ENCODE measurements at places on chromosomes 2 and 18.

- DNase-seq, result peak; percentile 88
Measured at GRCh38 chr2:130873700-130874346, 37.1 kb downstream of the ARHGEF4 start.

DNA sequence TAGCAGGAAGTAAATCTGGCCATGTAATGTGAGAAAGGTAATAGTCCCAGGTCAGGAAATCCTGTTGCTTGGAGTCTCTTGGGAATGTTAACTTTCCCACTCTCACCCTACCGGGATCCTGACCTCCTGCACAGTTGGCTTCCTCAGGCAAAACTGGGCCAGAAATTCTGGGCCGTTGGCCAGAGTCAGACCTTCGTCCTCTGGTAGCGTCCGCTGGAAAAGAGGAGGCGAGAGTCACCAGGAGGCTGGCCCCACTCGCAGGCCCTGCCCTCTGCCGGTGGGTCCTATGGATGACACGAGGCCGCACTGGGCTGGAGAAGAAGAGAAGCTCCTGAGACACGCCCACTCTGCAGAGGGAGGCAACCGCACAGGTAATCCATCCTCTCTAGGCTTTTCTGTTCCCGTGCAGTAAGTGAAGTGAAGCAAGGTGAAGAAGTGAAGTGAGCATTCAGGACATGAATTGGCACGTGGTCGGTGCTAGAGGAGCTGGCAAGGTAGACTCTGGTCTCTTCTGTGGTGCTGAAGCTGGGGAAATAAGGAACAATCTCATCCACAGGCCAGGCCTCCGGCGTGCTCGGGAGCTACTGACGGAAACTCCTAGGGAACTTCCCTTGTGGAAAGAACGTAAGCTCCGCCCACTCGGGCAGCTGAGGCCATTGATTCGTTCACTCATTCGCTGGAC is 182.7 kb upstream of the GLI2 start:
- DNase-seq, result no peak

GRCh38 chr2:241956521-241957110 is 87.1 kb downstream of the RTP5 start:
- no peak for DNase-seq

GRCh38 chr2:159497847-159498246 is 118.5 kb downstream of the BAZ2B start:
- no peak for DNase-seq

DNA sequence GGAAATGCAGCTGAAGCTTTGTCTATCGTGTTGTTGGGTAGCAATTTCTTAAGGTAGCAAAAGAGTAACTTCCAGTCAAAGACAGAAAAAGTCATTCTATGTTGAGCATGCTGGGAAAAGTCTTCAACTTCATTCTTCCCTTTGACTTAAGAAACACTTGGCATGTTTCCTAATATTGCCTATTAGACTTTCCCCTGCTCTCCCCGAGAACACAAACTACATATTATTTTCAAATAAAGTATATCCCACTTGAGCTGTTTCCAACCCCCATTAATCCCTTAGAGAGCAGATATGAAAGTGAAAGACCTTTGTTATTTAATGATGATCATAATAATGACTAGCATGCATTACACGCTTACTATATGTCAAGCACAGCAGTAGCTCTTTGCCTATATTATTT is 136.0 kb upstream of the SPOPL start:
- DNase-seq, result no peak

GRCh38 chr2:29789911-29790485 is 131.4 kb downstream of the ALK start:
- DNase-seq, result no peak

DNA sequence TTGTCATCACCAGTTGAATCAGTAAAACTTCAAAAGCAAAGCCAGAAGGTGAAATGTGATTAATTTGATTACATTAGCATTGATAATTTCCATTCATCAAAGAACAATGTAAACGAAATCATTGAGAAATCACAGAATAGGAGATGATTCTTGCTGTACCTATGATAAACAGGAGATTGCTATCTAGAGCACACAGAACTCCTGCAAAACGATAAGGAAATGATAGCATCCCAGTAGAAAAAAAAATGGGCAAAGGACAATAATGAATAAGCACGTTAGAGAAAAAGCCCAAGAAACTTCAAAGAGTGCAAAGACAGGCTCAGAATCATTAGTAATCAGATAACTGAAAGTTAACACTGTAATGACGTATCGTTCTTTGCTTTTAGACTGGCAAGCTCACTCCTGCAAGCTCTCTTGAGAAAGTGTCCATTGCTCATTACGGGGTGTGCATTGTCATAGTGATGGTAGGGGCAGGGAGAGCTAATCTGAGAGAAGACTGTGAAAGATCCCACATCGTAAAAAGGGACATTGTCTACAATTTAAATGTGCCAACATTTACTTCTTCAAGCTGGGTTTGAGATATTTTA is 143.6 kb downstream of the SPP2 start:
- no peak for DNase-seq

DNA sequence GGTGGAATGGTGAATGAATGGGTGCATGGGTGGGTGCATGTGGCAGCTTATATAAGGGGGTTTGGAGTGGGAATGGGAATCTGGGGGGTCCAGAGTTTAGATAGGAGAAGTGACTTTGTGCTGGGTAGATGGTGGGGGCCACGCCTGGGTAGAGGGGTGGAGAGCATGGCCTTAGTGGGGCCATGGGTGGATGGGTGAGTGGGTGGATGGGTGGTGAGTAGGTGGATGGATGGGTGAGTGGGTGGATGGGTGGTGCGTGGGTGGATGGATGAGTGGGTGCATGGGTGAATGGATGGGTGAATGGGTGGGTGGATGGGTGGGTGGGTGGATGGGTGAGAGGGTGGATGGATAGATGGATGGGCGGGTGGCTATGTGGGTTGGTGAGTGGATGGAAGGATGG is 53.9 kb downstream of the MYO7B start:
- DNase-seq, result no peak

DNA sequence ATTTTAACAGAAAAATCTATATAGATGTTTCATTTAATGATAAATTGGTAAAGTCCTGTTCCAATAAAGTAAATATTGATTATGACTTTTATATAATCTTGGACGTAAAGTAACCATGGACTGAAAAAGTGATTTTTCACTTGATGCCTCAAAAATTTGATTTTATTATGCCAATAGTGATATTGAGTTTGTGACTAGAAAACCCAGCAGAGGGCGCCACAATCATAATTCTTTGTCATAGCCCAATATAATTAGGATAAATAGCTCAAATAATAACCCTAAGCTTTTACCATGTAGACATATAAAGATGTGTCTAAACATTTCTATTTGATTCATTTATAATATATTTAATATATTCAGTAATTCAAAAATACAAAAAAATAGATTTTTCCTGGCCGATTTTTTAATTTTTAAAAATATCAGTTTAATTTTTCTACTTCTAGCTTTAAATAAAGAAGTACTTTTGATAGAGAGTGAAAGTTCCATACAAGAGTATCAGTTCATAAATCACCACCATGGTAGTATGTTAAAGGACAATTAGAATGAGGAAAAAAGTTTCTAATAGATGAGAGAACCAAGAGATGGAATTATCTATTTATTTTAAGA is 30.7 kb downstream of the CAMKMT start:
- peak; percentile 84 for DNase-seq

GRCh38 chr2:70712916-70713315 is 55.1 kb downstream of the ADD2 start:
- no peak for DNase-seq

DNA sequence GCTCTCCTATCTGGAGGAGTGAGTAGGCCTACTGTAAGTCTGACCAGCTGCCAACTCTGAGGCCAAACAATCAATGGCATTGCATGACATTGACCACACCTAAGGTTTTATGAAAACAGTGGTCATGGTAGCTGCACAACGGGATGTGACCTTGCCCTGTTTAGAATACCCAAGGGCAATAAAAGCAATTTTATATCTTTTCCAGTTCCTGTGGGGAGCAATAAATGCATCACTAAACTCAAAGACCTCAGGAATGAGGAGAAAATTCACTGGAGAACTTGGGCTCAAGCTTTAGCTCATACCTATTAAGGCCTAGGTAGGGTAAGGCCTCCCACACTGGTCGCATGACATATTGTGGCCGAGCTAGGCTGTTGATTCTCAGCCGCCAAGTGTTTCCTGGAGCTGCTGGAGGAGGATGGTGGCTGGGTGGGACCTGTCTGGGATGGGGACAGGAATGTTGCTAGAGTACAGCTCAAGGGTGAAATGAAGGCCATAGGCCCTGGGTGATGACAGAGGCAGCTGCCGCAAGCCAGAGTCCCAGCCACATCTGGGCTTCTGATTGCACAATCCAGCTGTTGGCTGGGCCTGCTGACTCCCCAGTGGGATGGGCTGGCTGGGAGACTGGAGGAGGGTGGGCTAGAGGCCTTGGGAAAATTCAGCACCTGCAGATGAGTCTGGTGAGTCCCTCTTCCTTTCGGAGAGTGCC is 313.7 kb downstream of the CYP26B1 start:
- peak; percentile 38 for DNase-seq
